ENCODE measurements at places on chromosomes 1 and 21.

- DNase-seq = no peak
These were observed 117.8 kb downstream of the TNFSF18 start for GRCh38 chr1:172932981-172933380.

DNA sequence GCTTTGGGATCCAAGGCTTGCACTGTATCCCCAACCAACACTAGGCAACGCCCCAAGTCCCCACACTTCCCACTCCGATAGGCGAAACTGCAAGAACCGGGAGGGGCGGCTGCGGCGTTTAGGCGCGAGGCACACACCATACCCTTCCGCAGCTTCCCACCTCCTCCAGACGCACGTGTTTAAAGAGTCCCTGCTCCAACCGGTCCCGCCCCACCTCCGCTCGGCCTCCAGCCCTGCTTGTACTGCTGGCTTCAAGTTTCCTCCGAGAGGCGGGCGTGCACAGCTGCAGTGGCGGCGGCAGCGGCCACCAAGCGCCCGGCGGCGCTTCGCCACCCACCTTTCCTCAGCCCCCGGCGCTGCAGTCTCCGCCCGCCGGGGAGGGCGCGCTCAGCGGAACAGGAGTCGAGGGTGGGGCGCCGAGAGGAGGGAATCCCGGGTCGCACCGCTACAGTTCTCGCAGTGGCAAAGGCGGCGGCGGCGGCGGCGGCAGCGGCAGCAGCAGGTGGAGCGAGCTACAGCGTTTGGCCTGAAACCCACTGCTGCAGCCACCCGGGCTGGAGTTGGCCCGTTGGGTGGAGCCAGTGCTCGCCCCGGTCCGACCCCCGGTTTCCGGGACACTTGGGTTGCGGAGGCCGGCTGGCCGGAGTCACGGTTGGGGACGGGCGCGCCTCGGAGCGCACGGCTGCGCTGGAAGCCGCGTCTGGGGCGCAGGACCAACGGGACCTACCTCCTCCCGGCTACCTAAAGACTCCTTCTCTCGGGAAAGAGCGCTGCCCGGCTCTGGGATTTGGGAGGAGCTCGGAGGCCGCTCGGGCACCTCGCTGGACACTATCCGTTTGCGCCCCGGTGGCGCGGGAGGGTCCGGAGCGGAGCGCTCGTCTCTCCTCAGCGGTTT lies at the start of gene CNIH3:
Gene CNIH3 (plus strand): TSS at position 457 of the 895 bp plus-strand sequence. CDS start 858 bp downstream, outside the sequence.
- peak; percentile 30 for DNase-seq

GRCh38 chr1:1958071-1958541 lies 39.0 kb upstream of the TMEM52 start:
- DNase-seq = no peak

- no peak for DNase-seq
These were observed 1.3 kb downstream of the PARK7 start for GRCh38 chr1:7962636-7963377.

GRCh38 chr1:212438831-212439237 lies 6.1 kb downstream of the NENF start:
- DNase-seq = no peak

DNA sequence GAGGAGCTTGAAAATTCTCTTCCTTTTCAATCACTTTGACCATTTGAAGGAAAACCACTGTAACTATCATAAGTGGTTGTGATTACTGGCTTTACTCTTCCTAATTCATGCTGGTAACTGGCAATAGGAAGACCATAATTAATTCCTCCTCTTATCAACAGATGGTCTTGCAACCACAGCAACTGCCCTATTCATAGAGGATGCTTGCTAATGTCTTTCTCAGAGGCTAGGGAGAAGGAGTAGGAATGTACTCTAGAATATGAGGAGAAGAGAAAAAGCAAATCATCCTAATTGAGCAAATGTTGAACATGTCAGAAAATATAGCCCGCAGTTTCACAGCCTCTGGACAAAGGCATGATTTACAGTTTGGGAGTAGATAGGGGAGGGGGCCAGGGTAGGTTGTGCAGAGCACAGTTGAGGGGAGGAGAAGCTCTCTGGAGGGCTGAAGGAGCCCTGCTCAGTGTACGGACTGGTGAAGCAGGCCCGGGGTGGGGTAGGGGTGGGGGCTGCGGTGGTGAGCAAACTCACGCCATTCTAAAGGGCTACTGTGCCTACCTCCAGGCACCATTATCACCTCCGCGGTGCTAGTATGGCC lies 192.9 kb downstream of the PCP4 start:
- DNase-seq = no peak

- DNase-seq = no peak
These were observed 6.7 kb upstream of the TIE1 start for GRCh38 chr1:43293896-43294760.

GRCh38 chr1:205257735-205258134 lies 30.0 kb downstream of the TMCC2 start:
- no peak for DNase-seq

DNA sequence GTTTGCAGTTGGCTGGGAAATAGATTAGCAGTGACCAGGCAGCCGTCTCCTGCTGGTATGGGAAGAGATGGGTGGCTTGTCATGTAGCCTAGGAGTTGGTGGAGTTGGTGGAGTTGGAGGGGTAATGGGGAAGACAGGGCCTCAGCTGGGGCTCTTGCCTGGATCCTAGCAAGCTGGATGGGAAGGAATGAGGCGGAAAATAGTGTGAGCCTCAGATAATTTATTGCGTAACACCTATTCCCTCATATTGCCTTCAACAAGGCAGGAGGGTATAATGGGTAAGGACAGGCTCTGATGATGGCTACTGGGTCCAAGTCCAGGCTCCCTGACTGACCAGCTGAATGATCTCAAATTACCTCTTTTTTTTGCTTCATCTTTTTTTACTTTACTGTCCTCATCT lies 12.6 kb downstream of the MAP7D1 start:
- DNase-seq = no peak

DNA sequence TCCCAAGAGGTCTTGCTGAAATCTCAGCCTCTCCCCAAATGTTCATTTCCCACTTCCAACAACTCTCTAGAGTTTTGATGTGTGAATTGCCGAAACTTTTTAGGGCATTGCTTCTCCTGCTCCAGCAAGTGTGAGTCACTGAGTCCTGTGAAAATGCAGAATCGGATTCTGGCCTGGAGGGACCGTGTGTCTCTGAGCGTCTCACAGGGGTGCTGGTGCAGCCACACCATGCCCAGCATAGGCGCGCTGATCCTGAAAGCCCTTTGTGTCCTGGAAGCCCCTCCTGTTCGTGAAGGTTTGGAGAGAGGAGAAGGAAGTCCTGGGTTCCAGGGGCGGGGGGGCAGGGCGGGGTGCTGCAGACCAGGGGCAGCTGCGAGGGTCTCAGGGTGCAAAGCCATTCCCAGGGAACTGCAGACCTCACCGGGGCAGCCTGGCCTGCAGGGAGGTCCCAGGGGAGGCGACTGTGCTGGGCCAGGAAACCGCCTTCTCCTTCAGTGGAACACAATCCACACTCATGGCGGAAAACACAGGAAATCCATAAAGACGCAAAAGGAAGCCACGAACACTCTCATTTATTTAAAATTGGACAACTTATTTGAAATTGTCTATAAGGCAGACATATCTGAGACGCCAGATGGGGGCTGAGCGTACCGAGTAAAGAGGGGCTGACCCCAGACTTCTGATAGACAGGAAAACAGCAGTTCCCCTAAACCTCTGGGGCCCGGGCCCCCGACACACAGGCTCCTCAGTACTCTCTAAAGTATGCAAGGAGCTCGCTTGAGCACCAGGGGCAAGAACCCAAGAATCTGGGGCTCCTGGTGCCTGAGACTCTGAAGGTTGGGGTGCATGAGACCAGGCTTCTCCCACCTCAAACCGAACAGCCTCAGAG lies 43.5 kb upstream of the ADARB1 start:
- no peak for DNase-seq

- no peak for DNase-seq
These were observed 2.1 kb upstream of the UBE2T start for GRCh38 chr1:202343652-202344349.

DNA sequence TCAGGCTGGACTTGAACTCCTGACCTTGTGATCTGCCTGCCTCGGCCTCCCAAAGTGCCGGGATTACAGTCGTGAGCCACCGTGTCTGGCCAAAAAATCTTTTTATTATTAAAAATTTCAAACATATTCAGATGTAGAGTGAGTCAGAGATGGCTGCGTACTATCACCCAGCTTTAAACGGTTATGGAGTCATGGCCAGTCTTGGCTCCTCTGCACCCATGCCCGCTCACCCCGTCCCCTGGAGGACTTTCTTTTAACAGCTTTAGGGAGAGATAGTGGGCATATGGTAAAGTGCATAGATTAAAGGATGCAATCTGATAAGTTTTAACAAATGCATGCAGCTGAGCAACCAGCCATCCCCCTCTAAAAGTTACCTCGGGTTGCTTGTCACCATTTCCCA lies 51.8 kb downstream of the TNFRSF8 start:
- no peak for DNase-seq

DNA sequence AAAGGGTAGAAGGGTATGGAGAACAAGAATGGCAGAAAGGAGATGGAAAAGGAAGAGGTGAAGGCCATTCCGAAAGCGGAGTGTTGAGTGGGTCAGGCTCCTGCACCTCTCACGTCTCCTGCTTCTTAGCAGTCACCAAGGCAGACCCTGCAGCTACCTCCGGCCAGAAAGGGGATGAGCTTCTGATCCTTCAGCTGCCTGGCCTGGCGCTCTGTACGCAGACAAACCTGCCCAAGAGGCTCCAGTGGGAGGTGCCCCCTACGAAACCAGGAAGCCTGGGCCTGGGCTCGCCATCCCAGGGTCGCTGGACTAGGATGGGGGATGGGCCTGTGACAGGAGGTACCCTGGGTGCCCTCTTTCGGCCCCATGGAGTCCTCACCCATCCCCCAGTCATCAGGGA lies 3.0 kb downstream of the GPR61 start:
- no peak for DNase-seq

GRCh38 chr1:97331165-97331564 lies 589.7 kb downstream of the DPYD start:
- DNase-seq = no peak

- no peak for DNase-seq
These were observed 19.9 kb upstream of the CLDN14 start for GRCh38 chr21:36499578-36500471.

- no peak for DNase-seq
These were observed 105.0 kb upstream of the ADAR start for GRCh38 chr1:154713005-154713404.

GRCh38 chr1:160836981-160837557 lies 25.6 kb downstream of the CD244 start:
- no peak for DNase-seq

- no peak for DNase-seq
These were observed 27.4 kb upstream of the PWP2 start for GRCh38 chr21:44079846-44080245.

GRCh38 chr21:17799414-17800164 lies 19.6 kb downstream of the C21orf91 start:
- DNase-seq = no peak

- no peak for DNase-seq
These were observed 14.3 kb downstream of the EGLN1 start for GRCh38 chr1:231407547-231408396.

DNA sequence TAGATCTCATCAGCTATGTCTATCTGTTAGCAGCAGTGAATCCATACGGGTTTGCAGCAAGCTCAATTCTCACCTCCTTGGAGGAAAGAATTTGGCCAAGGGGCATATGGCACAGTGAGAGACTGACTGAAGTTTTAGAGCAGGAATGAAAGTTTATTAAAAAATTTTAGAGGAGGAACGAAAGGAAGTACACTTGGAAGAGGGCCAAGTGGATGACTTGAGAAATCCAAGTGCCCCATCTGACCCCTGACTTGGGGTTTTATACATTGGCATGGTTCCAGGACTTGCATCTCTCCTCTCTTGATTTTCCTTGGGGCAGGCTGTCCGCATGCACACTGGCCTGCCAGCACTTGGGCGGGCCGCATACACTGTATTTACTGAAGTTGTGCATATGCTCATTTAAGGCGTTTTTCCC lies 9.2 kb upstream of the OSBPL9 start:
- DNase-seq = no peak

- peak; percentile 51 for DNase-seq
These were observed 5.0 kb downstream of the SLC22A15 start for GRCh38 chr1:115980998-115981993.

GRCh38 chr1:163999131-163999530 lies 559.9 kb upstream of the PBX1 start:
- no peak for DNase-seq

GRCh38 chr1:168343566-168343965 lies 62.9 kb downstream of the TBX19 start:
- no peak for DNase-seq

DNA sequence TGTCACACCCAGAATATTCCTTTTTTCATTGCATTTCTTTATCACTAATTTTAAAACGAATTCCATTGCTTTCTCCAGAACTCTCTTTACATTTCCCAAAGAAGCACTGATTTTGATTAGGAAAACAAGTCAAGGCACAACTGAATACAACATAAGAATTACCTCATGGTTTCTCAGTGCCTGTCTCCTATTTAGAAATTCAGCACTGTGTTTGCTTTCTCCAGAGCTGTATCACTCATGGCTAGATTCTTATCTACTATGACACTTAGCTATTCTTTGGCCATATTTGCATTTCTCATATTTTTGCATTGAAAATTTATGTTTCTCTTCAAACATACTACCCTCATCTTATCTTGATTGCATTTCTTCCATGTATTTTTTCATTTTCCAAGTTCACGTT lies 1402.0 kb downstream of the MRPL39 start:
- DNase-seq = no peak

GRCh38 chr21:43312011-43312410 lies 114.9 kb downstream of the SIK1 start:
- DNase-seq = no peak

- no peak for DNase-seq
These were observed at the start of gene CLDN19 for GRCh38 chr1:42739753-42740700. Gene CLDN19, minus strand, starts transcription at chr1:42740236. Its CDS starts 173 bp downstream, at chr1:42740063.

DNA sequence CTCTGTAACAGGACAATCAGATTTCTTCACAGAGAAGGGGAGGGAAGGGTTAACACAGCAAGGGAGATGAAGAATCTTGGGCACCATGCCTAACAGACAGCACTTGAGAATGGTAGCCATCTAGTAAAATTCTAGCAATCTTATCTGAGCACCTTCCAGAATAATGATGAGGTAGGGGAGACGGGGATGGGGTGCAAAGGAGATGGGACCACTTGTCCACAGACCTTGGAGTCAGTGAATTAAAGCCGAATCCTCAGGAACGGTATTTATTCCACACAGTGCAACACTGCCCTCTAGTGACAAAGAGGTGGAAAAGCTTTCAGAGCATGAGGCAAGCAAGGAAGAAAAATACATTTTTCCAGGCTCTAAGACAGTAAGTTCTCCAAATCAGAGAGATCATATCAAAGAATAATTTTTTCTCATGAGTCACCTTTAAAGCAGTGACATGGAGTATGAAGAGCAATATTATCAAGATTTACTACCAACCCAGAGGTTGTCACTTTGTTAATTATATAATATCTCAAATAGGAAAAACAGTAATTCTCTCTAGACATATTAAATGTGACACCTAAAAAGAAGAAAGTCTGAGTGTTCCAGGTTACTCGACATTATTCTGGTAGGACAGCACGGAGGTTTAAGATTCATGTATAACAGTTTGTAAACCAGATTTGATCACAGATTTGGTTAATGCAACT lies 43.3 kb upstream of the LPAR3 start:
- DNase-seq = peak; percentile 35

DNA sequence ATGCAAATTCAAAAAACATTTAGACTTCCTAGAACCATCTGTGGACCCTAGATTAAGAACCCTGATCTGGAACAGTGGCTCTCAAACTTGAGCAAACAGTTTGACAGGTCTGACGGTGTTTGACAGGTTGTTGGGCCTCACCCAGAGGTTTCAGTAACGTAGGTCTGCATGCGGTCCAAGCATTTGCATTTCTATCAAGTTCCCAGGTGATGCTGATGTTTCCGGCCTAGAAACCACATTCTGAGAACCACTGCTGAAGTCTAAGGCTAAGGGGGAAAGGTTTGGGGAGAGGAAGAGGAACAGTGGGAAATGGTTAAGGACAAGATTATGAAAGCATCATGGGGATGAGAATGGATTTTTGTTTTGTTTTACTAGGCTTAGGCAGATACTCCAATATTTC lies 48.6 kb downstream of the MDM4 start:
- no peak for DNase-seq
